NCI-H2227 treated with DMSO at 0.1 percent for 48 hours (cell line): ENCODE measurements at places on chromosomes 5 and 9.

GRCh38 chr9:93136011-93136440 lies 2.0 kb upstream of the NINJ1 start:
- DNase-seq: no peak

DNA sequence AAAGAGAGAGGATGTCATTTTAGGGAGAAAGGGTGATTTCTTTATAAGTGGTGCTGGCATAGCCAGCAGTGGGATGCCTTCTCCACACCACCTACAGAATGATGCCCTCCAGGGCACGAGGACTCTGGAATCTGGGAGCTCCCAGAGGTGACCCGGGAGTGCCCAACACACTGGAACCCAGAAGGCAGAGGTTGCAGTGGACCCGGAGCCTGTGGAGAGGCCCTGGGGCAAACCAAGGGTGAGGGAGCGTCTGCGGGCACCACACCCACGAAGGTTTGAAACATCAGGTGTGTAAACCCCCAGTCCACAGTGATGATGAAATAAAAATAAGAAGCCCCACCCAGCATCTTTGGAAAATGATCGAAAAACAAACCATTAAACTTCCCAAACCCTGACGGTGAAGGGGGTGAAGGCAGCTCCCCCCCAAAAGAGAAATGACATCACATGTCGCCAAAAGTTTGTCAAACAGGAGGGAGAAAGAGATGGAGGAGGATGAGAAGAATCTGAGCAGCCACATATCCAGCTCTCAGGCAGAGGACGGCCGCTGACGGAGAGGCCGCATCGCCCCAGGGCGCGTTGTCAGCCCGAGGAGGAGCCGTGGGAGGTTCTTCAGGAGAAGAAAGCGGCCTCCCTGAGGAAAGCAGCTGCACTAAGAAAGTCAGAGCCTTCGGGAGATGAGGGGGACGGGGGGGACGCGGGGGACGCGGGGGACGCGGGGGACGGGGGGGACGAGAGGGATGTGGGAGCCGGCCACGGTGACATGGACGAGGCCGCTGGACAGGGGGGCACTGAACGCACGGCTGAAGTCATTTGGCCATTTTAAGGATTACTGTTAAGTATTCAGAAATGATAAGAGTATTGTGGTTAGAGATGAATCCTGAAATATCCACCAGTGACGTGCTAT lies 43.1 kb upstream of the NSMF start:
- DNase-seq: no peak

GRCh38 chr5:98193921-98194760 lies 579.3 kb upstream of the RGMB start:
- no peak for DNase-seq

GRCh38 chr9:13857521-13857920 lies 456.4 kb downstream of the NFIB start:
- DNase-seq: no peak

DNA sequence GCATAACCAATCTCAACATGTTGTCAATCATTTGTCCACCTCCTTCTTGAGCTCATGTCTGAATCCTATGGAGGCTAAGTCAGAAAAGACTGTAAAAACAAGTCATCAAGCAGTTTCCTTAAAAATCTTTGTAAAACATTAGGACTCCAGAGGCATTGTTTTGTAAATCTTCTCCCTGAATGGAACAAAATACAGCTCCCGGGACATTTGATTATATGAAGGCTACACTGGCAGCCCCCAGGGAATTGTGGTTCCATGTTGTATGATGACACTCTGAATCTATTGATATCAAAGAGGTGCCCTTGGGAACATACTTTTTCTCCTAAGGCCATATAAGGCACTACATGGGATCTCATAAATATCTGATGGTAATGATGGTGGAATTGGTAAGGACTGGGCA lies 83.2 kb upstream of the NUDT12 start:
- DNase-seq: no peak

GRCh38 chr5:139696894-139697658 lies 48.9 kb downstream of the CXXC5 start:
- peak; percentile 19 for DNase-seq

- DNase-seq: no peak
These were observed 115.4 kb upstream of the PPP2R2B start for GRCh38 chr5:146993876-146994530.

DNA sequence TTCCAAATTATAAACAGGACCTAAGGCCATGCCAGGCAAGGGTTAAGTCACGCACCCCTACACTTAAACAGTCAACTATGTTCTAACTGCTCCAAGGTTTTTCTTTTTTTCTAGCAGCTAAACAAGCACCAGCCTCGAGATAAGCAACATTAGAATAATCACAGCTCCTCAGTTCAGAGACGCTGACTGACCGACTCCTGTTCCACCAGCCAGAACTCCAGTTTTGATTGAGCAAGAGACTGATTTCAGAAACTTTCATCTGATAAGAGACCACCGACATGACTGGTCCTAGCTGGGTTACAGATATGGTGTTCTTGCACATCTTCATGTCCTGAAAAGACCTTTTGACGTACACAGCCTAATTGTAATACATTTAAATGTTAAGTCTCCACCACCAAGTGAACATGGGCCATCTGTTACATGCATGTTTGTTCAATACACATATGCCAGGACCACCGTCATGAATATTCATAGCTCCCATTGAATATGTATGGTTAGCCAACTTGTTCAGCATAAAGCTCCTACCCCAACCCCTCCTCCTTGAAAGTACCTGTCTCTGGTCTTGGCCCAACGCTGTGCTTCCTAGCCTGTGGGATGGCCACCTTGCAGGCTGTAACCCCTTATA lies 23.7 kb upstream of the OTULINL start:
- peak; percentile 27 for DNase-seq

GRCh38 chr9:110224583-110224982 lies 16.6 kb upstream of the C9orf152 start:
- DNase-seq: no peak

DNA sequence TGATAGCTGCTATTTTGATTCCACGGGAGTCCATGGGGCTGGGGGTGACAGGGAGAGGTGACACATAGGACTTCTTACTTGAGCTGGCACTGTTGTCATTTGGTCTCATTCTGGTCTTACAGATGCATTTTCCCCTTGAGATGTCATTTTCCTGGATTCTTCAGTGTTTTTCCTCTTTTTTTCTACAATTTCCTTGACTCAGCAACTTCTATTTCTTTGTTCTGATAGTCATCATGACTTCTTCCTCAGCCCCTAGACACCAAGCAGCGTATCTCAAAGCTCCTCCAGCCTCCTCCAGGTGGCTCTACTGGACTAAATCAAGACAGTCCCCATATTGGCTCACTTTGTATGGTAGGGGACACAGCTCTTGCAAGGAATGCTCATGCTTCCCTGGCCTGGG lies 16.5 kb downstream of the LVRN start:
- DNase-seq: no peak

DNA sequence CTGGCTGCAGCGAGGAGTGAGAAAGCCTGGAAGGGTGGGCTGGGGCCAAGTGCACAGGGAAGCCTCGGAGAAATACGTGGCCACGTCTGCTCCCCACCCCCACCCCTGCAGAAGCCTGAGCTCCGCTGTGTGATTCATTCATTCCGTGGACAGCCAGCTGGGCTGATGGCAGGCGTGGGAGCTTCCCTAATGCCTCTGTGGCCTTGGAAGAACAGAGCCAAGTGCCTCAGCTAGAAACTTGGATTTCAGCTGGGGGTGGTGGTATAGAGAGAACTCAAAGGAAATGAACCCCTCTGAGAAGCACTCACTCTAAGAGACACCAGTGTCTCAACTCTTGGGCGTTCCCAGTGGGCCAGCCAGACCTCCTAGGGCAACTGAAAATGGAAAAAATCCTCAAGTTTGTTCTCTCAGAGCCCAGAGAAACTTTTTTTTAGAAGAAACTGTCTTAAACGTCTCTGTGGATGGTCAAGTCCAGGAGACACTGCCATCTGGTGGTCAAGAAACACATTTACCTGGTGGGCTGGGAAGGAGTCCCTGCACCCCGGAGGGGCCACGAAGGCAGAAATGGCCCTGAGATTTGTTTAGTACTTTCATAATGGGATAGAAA lies 18.0 kb downstream of the ATOX1 start:
- peak; percentile 0 for DNase-seq

GRCh38 chr5:33444542-33444941 lies 3.8 kb downstream of the TARS1 start:
- no peak for DNase-seq

GRCh38 chr5:158559643-158560042 lies 540.1 kb downstream of the EBF1 start:
- DNase-seq: no peak

GRCh38 chr5:79754865-79755555 lies 65.4 kb downstream of the CMYA5 start:
- DNase-seq: no peak

GRCh38 chr5:154318691-154319090 lies 127.1 kb upstream of the SAP30L start:
- no peak for DNase-seq

GRCh38 chr9:7333719-7334118 lies 465.9 kb downstream of the DMAC1 start:
- no peak for DNase-seq

GRCh38 chr5:157233515-157233914 lies 32.4 kb upstream of the CYFIP2 start:
- DNase-seq: no peak

DNA sequence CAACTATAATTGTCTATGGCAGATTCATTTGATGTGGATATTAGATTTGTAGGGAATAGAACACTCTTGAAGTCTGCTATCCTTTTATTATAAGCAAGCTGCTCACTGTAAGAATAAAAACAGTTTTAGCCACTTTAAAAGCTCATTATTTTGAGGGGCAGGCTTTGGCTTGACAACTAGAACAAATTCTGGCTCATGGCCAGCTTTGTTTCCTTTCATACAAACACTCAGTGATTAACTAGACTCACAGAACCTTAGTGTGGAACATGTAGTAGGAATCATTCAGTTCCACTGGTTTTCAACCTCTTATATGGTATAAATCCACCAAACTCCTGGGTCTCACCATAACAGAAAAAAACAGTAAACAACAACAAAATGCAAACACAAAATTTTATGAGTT lies 27.4 kb upstream of the CEP120 start:
- peak; percentile 35 for DNase-seq

DNA sequence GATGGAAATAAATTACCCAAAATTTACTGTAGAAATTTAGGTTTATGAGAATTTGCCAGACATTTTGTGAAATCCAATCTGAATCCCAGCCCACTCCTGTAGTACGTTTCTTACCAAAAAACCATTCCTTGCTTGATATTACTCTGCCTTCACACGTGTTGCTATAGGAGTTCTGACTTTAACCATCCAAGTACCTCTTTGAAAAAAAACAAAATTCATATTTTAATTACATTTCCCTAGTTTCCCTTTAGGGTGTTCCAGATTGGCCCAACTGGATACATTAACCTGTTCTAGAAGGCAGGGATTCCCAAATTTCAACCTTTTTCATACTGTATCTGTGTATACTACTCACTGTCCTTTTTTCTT lies 1.4 kb upstream of the PJA2 start:
- DNase-seq: peak; percentile 41

GRCh38 chr9:131714821-131715220 lies 25.1 kb downstream of the RAPGEF1 start:
- DNase-seq: no peak

DNA sequence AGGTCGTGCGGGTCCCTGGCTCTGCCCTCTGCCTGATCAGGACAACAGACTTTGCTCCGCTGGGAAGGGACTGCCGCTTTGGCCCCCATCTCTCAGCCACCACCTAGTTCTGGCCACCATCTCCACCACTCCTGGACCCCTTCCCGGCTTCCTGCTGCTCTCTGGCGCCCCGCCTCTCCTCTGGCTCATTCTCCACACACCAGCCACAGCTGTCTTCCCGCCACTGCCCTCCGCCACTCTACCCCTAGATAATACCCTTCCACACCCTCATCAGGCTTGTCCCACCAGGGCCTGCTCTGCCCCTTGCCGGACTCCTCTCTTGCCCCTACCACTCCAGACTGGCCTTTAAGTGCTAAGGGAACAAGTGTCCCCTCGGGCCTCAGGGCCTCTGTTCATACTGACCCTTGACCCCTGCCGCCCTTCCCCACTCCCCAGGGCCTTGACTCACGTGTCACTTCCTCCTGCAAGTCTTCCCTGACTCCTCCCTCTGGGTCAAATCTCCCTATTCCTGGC lies 3.0 kb upstream of the CDX1 start:
- DNase-seq: no peak

DNA sequence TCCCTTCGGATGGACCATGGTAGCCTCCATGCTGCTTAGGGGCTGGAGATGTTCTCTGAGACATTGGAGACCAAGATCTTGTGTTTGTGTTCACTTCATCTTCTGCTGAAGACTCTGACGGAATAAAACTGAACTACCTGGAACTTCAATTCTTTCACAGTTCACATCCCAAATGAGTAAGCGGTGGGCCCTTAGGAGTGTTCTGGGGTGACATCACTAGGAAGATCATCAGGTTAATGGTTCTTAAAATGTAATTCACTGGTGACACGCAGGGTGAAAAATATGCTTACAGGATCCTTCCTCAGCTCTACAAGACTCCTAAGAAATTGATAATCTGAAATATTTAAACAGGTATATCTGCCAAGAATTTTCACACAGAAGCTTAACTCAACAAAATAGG lies 561.5 kb downstream of the SEMA5A start:
- DNase-seq: no peak

DNA sequence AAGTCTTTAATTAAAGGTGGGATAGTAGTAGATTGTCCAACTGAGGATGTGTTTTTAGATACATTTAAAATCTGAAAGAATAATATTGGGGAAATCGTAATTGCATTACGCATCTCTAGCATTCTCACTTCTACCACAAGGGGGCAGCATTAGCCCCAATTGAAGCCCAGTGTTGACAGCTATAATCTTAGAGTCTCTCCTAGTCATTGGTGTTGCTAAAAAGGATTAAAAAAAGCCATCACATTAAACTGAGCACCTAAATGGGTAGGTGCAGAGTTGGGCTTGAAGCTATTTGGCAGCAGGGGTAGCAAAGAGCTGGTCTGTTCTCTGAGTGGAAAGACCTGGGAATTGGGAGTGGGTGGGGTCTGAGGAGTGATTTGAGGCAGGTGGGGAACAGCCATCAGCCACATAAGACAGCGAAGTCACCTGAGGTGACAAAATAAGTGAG lies 177.2 kb downstream of the OSTF1 start:
- DNase-seq: peak; percentile 5
